ENCODE measurements at places on chromosomes 13 and 19.

DNA sequence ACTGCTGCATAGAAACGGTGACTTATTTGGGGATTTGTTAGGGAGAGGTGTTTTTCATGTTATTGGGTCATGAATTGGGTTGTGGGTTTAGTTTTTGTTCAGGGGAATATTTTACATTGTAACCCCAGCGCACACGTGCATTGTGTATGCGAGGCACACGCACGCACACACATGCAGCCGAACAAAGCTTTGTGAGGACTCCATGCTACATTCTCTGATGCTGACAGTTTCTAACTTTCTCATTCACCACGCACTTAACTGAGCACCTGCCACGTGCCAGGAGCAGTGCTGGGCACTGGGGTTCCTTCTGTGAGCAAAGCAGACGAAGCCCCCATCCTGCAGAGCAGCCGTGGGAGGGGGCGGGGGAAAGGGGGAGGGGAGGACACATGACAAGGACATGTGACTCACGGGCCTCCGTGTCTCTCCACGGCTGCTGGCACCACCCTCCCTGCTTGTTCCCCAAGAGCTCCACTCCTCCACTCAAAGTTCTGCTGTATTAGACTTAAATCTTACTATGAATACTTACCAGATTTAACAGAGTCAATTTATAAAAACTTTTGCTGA is 55.6 kb downstream of the SLC7A9 start:
- no peak for DNase-seq

- no peak for DNase-seq
These were observed 20.8 kb upstream of the FBXL3 start for GRCh38 chr13:77047649-77048343.

- DNase-seq, result no peak
These were observed 13.4 kb downstream of the THOP1 start for GRCh38 chr19:2798733-2799132.

DNA sequence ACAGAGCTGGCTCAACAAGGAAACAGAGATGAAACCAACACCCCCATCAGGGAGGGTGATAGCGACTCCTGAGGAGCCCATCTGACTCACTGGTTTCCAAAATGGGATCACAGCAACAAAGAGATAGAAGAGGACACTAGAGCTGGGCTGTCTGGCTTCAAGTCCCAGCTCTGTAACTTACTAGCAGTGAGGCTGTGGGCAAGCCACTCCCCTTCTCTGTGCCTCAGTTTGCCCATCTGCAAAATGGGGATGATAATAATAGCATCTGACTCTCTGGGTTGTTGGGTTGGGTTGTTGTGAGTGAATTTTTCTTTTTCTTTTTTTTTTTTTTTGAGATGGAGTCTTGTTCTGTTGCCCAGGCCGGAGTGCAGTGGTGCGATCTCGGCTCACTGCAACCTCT is 14.3 kb downstream of the IGSF23 start:
- no peak for DNase-seq

DNA sequence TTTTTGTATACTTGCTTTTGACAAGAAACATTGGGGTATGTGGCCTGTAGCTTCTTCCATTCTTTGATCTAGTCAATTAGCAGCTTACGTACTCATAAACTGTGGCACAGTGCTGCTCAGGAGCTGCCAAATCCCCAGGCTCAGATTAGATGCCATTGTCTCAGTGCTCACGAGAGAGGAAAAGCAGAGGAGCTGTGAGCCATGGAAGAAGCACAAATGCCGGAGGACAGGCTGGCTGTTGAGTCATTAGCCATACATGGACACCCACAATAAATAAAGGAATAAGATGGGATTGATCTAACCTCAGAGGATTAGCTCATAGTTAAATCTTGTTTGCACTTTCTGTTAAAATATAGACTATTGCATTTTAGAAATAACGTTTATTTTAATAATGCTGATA is 121.7 kb downstream of the POSTN start:
- DNase-seq, result no peak

- no peak for DNase-seq
These were observed 29.6 kb downstream of the ACSBG2 start for GRCh38 chr19:6164906-6165531.

GRCh38 chr13:94667190-94667589 is 45.2 kb downstream of the SOX21 start:
- no peak for DNase-seq

- DNase-seq, result no peak
These were observed 698.0 kb downstream of the PCDH9 start for GRCh38 chr13:66532146-66532545.
